ENCODE measurements at places on chromosomes 7 and 10. TPM values are rescaled to one million over a fixed set of nuclear protein-coding genes. Genes with fewer than 3 reads are reported as not detected.

Gene SPDYE18
- under 0.01 TPM for total RNA-seq

Gene AGBL3
- 0.97 TPM for total RNA-seq

Gene SCIN
- total RNA-seq, result 0.15 TPM

Gene EBLN1
- not detected for total RNA-seq

Gene GHRHR
- total RNA-seq, result not detected

Gene CROT
- total RNA-seq, result 7.5 TPM
